ENCODE measurements at places on chromosomes 16 and 17.

- DNase-seq: peak; percentile 90
Observed at GRCh38 chr17:17837966-17838962, 1.5 kb upstream of the SREBF1 start.

GRCh38 chr17:32609884-32610650, 123.3 kb downstream of the CDK5R1 start:
- no peak for DNase-seq

DNA sequence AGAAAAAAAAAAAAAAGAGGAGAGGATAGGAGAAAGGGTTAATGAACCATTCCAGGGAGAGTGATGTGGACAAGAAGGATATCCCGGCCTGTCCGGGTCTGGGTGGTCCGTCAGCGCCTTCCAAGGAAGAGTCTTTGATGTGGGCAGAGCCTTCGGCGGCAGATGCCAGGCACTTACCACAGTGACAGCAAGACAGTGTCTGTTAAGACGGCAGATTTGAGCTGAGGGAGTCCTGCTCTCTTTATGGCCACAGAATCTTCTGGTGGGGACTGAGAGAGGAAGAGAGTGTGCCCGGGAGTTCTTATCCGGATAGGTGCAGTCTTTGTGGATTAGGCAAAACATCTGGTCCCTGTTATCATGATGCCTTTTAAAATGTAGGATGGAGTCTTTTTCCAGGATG, 95.2 kb downstream of the ZDHHC7 start:
- DNase-seq: no peak

GRCh38 chr16:27595993-27596392, 46.0 kb downstream of the KATNIP start:
- no peak for DNase-seq

DNA sequence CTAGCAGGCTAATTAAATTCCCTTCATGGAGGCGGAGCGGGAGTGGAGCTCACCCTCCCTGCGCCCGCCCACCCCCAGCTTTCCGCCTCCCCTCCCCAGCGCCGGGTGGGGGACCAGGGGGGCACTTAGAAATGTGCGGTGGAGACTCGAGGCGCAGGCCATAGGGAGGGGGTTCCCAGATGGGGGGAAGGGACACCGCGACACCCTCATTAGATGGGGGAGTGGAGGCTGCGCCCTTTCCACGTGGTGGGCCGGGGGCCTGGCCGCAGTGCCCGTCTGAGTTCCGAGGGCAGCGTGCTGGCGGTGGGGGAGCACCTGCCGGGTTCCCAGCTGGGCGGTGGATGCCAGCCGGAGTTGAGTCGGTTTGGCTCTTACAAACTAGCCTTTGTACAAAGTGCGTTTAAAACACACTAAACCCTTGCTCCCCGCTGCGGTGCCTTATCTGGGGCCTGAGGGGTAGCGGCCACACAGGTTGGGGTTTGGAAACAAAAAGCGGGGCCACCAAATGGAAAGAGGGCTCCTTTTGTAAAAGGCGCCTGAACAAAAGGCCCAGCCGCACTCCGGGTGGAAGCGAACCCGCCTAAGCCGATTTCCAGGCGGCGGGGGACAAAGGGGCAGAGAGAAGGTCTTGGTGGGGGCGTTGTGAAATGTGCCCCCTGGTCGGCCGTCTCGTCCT, 1.4 kb downstream of the GSE1 start:
- peak; percentile 63 for DNase-seq

DNA sequence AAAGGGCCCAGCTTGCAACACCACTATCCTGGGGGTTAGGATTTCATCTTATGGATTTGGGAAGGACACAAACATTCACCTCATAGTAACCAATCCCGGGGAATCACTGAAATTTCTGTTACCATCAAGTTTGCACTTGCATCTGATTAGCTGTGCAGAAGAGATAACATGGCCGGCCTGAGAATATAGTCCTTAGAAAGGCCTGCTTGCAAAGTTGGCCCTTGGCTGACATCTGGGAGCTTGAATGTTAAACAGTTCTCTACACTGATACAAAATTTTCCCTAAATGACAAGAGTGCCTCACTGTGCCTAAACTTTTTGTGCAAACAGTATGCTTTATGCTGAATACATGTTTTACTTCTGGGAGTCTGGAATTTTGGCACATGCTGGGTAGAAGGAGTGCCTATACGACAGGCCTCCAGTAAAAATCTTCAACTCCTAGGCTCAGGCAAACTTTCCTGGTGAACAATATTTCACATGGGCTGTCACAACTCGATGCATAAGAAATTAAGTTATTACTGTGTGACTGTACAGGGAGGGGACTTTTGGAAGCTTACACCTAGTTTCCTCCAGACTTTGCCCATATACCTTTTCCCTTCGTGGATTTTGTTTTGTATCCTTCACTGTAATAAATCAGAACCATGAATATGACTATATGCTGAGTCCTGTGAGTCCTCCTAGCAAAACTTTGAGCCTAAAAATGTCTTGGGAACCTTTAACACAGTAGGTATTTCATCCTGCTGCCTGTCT, 31.3 kb downstream of the TBC1D3B start:
- DNase-seq: no peak

DNA sequence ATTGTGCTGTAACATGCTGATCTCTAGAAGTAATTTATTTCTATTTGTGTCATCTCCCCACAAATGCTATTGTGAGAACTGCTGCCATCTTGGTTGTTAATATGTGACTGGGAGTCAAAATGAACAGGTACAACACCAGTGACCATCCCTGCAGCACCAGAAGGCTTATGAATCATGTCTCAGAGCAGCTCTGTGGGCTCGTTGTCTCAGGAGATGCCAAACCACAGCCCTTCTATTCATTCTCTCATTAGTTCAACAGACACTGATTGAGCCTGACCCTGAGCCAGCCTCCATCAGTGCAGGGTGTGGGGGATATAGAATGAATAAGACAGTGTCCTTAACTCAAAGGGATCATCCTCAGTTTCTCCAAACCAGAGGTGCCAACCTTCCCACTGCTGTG, 92.5 kb downstream of the UTP18 start:
- DNase-seq: no peak

GRCh38 chr16:50207652-50208051, 54.5 kb downstream of the TENT4B start:
- DNase-seq: no peak

DNA sequence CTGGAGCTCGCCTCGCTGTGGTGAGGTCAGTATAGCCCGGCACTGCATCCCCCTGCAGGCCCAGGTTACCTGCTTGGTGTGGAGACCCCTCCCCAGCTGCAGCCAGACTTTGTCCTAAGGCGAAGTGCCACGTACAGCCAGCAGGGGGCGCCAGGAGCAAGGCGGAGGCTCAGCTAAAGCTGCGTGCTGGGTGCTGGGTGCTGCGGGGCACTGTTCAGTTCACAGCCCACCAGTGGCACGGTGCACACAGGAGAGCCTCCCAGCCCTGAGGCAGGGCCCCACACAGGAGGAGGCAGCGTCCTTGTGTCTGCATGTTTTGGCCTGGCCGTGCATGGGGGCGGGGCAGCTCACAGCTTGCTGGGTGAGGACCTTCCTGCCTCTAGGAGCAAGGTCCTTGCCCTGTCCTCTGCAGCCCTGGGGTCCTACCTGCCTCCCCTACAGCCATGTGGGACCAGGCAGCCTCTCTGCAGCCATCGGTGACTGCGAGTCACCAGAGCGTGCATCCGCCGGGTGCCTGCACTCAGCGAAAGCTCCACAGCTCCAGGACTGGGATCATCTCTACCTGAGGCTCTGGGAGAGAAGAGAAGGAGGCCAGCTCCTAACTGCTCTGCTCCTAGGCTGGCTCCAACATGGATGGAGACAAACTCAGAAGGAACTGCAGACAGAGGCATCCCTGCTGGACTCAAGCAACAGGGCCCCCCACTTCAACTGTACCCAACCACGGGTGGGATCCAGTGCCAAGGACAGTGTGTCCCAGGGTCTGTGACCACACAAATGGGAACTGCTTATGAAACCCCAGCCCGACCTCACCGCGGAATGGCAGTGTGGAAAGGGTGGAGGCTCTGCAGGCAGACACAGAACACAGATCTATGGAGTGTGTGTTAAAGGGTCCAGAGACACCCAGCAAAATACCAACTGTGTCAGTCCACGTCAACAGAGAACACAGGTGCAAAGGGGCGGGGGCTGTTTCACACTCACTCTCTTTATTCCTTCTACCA, 19.0 kb downstream of the SLC7A5 start:
- DNase-seq: peak; percentile 75

GRCh38 chr17:74512036-74512435, 19.2 kb downstream of the CD300LB start:
- no peak for DNase-seq

DNA sequence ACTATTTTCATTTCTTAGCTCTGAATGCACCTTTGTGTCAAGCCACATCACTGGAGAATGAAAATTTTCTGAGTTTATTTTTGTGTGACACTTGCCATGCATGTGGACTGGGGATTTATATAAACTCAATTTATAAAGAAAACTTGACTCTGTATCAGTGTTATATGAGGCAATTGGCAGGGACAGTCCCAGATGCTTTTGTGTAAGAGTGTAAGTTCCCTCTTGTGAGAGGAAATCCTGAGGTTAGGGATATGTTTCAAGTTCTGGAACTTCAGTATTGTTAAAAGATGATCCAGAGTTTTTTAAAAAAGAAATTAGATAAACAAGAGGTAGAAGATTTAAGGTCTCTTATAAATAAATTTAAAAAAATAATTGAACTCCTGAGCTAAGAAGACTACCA, 10.9 kb upstream of the CCL8 start:
- no peak for DNase-seq

DNA sequence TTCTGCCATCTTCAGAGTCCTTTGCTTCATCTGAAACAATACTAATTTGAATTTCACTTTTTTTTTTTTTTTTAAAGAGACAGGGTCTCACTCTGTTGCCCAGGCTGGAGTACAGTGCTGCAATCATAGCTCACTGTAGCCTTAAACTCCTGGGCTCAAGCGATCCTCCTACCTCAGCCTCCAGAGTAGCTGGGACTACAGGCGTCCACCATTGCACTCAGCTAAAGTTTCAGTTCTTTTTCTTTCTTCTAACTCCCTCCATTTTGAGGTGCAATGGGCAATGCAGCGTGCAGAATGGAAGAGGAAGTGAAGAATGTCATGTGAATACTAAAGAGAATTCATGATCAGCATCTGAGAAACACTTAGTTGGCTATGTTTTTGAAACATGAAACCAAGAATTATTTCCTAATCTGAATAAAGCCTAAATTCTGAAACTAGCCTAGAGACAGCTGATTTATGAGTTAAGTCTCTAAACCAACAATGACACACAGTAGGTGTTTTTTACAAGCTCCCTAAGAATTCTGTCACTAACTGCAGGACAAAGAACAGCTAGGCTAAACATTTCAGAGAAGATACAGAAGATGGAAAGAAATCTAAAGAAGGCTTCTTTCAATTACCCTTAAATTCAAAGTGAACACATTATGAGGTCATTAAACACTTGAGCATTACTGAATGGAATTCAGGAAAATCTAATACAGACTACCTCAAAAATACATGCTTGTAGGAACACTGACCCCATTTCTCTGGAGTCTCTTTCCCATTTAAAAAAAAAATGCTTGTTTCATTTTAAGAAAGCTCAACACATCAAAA, 21.0 kb downstream of the SNN start:
- DNase-seq: peak; percentile 35

DNA sequence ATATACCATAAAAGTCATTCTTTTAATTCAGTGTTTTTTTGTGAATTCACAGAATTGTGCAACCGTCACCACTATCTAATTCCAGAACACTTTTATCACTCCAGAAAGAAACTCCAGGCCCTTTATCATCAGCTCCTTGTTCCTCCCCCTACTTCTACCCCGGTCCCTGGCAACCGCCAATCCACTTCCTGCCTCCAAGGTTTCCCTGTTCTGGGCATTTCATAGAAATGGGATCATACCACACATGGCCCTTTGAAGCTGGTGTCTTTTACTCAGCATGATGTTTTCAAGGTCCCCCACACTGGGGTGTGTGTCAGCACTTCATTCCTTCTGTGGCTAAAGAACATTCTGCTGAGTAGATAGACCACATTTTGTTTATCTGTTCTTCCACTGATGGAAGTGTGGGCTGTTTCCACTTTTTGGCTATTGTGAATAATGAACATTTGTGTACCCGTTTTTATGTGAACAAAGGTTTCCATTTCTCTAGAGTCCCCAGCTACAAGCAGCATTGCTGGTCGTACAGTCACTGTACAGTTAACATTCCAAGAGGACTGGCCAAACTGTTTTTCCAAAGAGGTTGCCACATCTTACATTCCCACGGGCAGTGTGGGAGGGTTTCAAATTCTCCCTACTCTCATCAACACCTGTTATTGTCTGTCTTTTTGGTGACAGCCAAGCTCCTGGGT, 75.8 kb upstream of the ZNF469 start:
- no peak for DNase-seq

GRCh38 chr17:38333635-38334295, 10.0 kb downstream of the GPR179 start:
- DNase-seq: peak; percentile 55

GRCh38 chr17:77437017-77437416, 296.2 kb downstream of the SEC14L1 start:
- no peak for DNase-seq

- DNase-seq: peak; percentile 39
Observed at GRCh38 chr16:23014592-23014991, 134.7 kb downstream of the USP31 start.

- DNase-seq: no peak
Observed at GRCh38 chr17:70947636-70948565, 778.6 kb downstream of the KCNJ2 start.

DNA sequence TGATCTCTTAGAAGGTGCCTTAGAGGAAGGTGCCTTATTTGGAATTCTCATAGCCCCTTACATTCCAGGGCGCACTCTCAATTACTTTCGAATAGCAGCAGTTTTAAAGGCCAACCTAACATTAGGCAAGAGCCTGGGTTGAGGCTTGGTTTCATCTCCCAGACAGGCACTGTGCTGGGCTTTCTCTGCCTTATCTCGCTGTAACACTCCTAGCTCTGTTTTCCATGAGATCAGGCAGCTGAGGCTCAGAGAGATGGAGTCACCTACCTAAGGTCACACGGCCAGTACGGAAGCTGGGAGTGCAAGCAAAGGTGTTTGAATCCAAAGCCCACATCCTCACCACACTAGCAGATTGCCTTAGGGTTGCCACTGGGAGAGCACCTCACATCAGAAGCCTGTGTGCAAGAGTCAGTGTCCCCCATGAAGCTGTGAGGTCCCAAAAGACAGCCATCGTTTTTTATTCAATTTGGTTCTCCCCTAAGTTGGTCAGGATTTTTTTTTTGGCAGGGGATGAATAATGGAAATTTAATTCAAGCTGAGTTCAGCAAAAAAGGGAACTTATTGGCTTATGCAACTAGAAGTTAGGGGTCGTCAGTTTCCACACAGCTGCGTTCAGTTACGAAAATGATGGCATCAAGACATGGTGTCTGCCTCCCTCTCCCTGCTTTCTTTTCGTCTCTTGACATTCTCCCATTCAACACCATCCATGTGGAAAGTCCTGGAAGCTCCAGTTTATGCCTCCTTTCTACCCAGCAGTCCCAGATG, 206.4 kb downstream of the KATNIP start:
- DNase-seq: no peak

GRCh38 chr17:8151641-8152111, 528 bp downstream of the PER1 start:
- DNase-seq: peak; percentile 86

- DNase-seq: no peak
Observed at GRCh38 chr16:84947022-84947421, 64.3 kb downstream of the ZDHHC7 start.
